ENCODE measurements at places on chromosomes 1 and 21.

DNA sequence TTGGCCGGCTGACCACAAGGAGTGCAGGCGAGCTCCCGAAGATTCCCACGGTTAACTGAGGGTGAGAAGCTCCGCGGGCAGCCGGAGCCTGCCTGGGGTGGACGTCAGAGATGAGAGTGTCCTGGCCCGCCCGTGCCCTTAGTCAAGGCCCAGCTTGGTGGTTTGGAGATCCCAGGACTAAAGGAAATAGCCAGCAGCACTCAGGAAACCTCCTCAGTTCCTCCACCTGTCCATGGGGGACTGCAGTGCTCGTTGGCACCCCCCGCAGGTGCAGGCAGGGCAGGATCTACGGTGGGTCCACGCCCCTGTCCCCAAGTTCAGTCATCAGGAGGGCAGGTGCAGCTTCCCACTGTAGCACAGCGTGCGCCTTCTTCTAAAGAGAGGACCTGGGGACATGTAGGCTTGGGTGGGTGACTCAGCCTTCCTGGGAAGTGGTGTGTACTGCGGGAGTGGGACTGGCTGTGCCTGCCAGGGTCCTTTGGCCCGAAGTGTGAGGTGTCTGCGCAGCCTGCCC, 32.5 kb downstream of the SLX9 start:
- no peak for DNase-seq

DNA sequence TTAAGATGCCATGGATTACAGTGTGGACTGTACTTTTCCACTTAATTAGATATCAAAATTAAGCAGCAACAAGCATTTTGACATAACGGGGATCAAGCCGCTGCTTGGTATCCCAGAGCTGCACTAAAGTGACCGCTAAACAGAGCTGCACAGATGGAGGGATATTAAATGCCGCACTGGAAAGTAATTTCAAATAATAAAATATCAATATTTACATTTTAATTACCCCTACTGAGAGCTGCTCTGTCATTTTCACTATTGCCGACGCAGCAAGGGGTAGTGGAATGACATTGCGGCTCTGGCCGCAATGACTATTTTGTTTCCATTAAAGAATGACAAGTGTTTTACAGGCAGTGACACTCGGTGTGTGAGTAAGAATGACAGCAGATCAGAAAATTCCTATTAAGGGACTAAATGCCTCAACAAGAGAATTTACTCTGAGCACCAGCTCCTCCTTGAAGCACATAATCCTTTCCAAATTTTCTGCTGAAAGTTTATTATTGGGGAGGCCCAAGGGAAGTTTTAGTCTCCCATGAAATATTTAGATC, 109.1 kb upstream of the USH2A start:
- no peak for DNase-seq

DNA sequence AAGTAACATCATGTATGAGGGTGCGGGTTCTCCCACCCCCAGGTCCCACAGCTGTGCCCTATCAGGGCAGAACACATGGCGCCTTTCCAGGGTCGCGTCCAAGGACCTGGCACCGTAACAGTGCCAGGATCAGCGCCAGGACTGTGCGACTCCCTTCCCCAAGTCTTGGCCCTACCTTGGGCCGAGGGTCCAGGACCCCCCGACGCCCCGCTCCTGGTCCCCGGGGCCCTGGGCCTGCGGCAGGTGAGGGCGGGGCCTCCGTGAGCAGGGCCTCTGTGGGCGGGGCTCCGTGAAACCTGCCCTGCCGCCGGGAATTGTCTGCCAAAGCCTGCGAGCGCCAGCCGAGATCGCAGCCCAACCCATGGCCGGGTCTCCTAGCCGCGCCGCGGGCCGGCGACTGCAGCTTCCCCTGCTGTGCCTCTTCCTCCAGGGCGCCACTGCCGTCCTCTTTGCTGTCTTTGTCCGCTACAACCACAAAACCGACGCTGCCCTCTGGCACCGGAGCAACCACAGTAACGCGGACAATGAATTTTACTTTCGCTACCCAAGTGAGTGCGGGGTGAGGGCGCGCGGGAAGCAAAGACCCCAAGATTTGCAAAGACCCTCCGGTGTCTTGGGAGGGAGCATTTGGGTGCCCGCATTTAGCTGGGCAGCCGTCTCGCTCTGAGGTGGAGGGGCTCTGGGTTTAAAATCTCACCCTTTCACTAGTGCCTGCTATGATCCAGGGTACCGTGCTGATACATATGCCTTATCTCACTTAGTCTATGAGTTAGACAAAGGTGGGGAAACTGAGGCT, at the start of gene RHBG:
Gene RHBG, plus strand, starts transcription at position 323 of the 796 bp plus-strand sequence. Its CDS starts 39 bp downstream, at position 362.
- no peak for DNase-seq

GRCh38 chr1:79188337-79188736, 181.8 kb upstream of the ADGRL4 start:
- no peak for DNase-seq

- no peak for DNase-seq
Measured at GRCh38 chr1:34002810-34003209, 138.9 kb downstream of the HMGB4 start.

DNA sequence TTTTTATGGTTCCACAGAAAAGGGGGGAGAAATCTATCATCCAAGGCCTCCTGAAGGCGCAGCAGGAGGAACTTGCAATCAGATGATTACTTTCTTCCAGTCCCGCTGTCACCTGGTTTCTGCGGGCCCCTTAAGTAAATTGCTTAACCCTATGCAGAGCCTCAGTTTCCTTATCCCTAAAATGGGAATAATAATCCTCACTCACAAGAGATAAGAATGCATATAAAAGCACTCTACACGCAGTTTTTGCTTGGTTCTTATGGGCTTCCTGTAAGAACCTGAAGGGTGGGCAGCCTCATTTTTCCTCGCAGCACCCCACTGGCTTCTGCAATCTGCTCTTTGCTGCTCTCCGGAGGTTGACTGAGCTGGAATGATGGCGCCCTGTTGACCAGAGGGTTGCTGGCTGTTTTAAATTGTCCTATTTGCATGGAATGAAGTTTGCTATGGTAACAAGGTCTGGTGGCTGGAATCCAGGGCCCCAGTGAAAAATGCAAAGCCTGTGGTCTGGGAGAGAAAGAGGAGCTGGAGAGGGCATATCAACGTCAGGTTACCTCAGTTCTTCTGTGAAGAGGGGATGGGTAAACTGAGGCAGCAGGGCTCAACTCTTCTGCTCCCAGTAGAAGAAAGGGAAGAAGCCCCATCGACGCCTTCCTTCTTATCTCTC, 1.0 kb upstream of the KAZN start:
- DNase-seq: no peak

- DNase-seq: peak; percentile 15
Measured at GRCh38 chr1:7902478-7903085, 38.1 kb downstream of the TNFRSF9 start.

- DNase-seq: no peak
Measured at GRCh38 chr21:29323189-29323588, 24.5 kb downstream of the BACH1 start.

DNA sequence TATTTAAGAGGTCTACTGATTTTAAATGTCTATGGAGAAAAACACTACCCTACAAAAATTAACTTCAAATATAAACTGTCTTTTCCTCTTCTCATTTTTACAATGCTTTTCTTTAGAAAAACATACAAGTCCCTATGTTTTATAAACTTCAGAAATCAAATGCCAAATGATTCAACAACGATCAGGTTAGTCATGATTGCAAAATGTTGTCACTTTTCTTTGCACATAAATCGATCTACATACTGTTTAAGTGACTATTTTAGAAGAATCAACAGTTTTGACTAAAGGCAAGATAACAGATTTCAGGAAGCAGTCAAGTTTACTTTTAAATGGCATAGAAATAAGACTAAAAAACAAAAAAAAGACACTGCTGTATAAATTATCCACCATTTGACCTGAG, 168.7 kb downstream of the GPATCH2 start:
- DNase-seq: no peak

DNA sequence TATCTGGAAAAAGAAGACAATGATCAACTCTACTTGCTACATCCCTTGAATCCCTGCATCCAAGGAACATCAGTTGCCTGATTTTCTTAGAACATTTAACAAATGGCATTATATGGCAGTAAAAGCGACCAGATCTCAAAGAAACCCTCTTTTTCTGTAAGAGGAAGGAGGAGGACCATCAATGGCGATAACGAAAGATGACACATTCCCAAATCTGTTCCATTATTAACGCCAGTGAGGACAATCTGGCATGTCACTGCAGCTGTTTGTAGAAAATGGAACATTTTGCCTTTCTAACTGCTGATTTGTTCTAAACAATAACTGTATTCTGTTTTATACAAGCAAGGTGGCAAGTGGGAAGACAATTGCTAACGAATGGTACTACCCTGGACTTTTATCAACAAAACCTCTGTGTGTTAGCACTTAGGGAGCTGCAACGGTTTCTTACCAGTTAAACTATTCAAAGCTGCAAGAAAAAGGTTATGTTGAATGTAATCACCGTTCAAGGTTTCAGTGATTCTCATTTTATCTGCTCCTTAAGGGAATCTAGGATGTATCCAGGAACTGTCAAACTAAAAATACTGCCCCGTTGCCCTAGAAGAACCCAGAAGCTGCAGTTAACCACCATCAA, 251.9 kb downstream of the SDCCAG8 start:
- no peak for DNase-seq

- DNase-seq: no peak
Measured at GRCh38 chr1:227892489-227893299, 55.0 kb downstream of the WNT9A start.

DNA sequence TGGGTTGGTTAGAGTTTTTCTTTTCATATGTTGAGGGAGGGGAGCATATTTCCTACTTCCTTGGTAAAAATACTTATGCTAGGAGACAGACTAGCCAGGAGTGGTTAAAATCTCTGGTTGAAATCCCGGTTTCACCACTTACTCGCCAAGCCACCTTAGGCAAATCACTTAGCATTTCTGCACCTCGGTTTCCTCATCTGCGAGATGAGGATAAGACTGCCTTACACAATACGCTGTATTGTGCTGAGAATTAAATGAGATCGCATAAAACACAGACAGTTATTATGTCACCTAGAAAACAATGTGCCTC, 1.4 kb downstream of the IFFO2 start:
- DNase-seq: no peak

DNA sequence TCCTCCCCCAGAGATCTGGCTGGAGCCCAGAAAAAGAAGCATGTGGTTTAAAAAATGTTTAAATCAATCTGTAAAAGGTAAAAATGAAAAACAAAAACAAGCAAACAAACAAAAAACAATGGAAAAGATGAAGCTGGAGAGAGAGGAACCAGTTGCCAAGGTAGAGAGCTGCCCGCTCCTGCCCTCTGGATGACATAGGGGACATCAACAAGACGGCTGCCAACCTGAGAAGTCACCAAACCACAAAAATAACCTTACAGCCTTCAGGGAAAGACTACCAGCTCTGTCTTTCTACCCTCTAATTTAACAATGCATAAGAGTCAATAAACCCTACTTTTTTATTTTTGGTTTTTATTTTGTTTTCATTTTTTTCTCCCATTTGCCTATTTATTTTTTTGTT, 8.5 kb upstream of the IPO9 start:
- no peak for DNase-seq

DNA sequence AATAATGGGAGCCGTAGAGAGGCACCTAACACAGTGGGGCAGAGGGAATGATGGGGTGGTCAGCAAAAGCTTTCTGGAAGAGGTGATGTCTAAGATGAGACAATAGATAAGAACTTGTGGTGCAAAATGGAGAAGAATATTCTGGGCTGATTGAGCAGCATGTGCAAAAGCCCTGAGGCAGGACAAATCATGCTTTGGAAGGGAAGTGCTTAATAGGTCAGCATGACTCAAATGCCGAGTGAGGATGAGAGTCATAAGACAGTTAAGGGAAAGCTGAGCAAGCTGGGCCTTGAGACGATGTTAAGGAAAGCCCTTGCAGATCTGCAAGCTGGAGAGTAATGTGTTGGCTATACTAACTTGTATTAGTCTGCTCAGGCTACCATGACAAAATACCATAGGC, 37.3 kb upstream of the ASB17 start:
- no peak for DNase-seq

GRCh38 chr1:229059671-229060539, 211.0 kb upstream of the RAB4A start:
- no peak for DNase-seq

- DNase-seq: no peak
Measured at GRCh38 chr21:34875830-34876229, 173.3 kb downstream of the RUNX1 start.

DNA sequence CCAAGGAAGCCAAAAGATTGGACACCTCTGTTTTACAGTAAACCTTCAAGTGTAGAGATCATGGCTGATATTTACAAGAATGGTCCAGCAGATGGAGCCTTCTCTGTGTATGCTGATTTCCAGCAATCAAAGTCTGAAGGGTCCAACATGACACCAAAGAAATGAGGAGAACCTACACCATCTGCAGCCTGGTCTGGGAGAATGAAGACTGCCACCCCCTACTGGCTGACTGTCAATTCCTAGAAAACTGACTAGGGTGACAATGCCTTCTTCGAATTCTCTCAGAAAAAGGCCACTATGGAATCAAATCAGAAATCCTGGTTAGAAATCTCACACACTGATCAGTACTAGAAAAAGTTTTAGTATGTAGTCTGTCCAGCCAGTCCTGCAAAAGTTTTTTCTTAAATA, 83.3 kb downstream of the CDC42BPA start:
- DNase-seq: no peak

GRCh38 chr1:55073187-55073916, 34.0 kb downstream of the PCSK9 start:
- no peak for DNase-seq

GRCh38 chr1:75338616-75339483, 204.7 kb downstream of the LHX8 start:
- no peak for DNase-seq
